ENCODE measurements at places on chromosomes 2 and 18.

DNA sequence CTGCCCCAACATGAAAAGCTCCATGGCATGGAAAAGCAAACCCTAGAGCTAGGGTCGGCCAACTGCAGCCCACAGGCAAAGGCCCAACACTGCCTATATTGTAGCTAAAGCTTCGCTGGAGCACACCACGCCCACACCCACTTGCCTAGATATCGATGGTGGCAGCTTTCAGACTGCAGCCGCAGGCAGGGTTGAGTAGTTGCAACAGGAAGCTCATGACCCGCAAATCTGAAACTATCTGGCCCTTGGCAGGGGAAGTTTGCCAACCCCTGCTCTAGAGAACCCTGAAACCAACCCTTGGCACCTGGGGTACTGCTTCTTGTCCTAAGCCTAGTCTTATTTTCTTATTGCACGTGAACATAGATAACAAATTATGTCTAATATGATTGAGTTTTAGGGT is 250.0 kb downstream of the SOX11 start:
- DNase-seq = no peak

- DNase-seq = no peak
These were observed 1310.0 kb upstream of the ZEB2 start for GRCh38 chr2:145829931-145830330.

DNA sequence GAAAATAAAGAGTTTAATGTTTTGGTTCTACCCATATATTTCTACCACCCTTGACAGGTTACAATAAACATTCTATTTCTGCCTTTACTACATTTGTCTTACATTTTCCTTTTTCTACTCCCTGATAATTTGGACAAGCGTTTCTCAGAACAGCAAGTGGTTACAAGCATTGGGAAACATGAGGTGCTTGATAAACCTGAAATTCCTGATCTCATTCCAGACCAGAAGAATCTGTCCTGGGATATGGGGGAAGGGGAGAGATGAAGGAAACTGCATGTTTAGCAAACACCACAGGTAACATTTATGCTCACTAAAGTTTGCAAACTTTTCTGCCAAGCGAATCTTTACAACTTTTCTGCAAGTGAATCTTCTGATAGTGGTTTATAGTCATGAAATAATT is 28.3 kb upstream of the DSC1 start:
- no peak for DNase-seq

- DNase-seq = no peak
These were observed 85.9 kb downstream of the MAP3K20 start for GRCh38 chr2:173161507-173161906.

DNA sequence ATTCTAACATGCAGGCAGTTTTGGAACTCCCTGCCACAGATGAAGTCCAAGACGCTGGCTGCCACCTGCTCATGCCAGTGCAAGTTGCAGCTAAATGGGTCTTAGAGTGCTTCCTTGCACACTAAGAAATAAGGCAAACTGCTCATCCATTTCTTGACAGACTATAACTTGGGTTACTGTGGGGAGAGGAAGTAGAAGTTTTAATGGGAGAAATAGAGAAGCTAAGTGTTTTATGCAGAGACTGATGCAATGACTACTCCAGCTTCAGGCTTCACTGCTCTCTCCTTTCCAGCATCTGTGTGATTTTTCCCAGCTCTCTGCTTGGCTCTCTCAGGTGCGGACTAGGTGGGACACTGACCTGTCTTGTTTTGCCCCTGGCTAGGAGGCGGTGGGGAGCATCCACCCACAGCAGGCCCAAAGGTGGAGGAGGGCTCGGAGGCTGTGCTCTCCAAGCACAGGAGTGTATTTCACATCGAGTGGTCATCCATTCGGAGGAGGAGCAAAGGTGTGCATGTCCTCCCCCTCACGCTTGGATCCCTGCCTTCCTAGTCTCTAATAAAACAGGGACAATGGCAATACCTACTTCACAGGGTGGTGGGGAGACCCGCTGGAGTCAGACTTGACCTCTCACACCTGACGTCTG is 48.2 kb downstream of the SLC14A2 start:
- DNase-seq = no peak
